Stromal cell of bone marrow (primary cell): ENCODE measurements at places on chromosomes 11 and 22.
A peak's percentile ranks its signal among the peaks of the same experiment; 100 is the strongest.

- DNase-seq = peak; percentile 92
Observed at GRCh38 chr11:102599642-102600261, 25.4 kb downstream of the MMP20 start.

DNA sequence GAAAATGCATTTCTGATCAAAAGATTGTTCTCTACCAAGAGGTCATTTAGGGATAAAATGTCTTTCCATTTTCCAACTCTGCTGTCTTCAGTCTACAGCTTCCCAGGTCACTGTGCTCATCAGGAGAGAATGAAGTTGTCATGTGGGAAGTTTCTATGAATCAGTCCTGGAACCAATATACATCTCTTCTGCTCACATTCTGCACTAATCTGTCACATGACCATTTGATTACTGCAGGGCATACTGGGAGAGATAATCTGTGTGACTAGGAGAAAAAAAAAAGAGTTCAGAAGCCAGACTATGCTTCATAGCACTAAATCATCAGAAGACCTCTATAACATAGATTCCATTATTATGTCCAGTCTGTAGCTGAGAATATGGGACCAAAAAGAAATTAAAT lies 611.5 kb downstream of the KCNA4 start:
- DNase-seq = no peak

GRCh38 chr22:27418261-27418660 lies 383.3 kb downstream of the MN1 start:
- no peak for DNase-seq

- DNase-seq = no peak
Observed at GRCh38 chr11:128579798-128580504, 7.4 kb downstream of the ETS1 start.

DNA sequence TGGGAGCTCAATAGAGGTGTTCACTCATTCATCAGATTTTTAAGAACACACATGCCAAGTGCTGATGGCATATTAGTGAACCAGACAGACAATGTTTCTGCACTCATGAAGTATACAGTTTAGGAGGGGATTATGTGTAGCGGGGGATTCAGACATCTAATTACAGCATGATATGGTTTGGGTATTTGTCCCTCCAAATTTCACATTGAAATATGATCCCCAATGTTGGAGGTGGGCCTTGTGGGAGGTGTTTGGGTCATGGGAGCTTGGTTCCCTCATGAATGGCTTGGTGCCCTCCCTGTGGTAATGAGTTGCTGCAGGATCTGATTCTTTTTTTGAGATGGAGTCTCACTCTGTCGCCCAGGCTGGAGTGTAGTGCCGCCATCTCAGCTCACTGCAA lies 8.9 kb upstream of the RAB3IL1 start:
- DNase-seq = no peak

GRCh38 chr11:86678823-86679222 lies 6.4 kb upstream of the ME3 start:
- DNase-seq = no peak

DNA sequence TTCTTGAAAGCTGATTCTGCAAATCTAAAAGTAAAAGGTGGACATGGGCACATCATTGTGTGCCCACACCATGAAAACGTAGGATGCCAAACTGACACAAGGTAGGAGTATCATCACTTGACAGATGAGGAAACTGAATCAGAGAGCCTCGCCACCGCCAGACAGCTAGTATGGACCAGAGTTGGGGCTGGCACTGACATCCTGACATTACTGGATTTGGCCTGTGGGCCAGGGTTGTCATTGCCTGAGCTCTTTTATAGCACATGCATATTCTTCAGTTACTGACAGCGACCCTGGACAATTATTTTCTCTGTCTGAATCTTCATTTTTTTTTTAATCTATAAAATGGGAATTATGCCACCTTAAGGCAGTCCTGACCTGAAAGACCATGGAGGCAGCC lies 16.5 kb downstream of the USP35 start:
- DNase-seq = no peak

DNA sequence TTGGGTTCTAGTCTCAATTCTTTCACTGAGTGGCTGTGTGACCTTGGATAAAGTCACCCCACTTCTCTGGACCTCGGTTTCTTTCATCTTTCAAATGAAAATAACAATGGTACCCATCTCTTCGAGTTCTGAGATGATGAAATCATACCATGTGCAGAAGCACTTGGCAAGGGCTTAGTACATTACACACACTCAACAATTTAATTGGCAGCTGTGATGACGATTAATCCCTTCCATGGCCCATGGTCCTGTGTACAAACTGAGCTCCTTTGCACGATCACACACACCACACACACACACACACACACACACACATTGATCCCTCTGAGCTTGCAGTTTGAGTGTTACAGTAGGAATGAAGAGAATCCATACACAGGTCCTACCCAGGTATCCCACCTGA lies 103.4 kb upstream of the ASPHD2 start:
- no peak for DNase-seq

- no peak for DNase-seq
Observed at GRCh38 chr22:22166941-22167713, 77.5 kb upstream of the VPREB1 start.

DNA sequence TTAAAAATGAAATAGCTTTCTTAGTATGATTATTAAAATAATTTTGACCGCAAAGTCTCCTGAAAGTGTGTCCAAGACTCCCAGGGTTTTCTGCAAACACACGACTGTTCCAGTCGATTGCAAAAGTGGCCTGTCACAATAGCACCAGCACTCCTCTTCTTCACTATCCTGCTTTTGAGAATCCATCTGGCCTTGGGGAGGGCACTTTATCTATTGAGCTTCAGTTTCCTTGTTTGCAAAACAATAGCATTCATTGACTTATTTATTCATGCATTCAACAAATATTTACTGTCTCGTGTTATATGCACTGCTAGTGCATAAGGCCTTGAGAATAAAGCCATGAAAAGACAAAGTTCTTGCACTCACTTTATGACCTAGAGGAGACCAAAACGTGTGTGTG lies 96.2 kb upstream of the NTM start:
- no peak for DNase-seq

DNA sequence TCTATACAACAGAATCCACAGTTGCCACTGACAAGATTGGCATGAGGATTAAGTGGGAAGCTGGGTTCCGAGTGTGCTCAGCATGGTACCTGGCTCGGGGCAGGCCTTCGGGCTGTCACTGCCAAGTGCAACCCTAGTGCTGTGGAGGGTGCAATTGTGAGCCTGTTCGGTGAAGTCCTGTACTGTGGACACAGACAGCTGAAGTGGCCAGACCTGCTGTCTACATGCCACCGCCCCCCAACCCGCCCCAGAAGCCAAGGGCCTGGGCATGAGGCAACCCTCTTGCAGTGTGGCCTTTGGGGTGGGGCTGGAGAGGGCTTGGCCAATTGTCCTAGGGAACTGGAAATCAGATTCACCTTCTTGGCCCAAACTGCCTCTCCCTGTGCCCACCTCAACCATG lies 15.6 kb upstream of the SHISAL1 start:
- no peak for DNase-seq

DNA sequence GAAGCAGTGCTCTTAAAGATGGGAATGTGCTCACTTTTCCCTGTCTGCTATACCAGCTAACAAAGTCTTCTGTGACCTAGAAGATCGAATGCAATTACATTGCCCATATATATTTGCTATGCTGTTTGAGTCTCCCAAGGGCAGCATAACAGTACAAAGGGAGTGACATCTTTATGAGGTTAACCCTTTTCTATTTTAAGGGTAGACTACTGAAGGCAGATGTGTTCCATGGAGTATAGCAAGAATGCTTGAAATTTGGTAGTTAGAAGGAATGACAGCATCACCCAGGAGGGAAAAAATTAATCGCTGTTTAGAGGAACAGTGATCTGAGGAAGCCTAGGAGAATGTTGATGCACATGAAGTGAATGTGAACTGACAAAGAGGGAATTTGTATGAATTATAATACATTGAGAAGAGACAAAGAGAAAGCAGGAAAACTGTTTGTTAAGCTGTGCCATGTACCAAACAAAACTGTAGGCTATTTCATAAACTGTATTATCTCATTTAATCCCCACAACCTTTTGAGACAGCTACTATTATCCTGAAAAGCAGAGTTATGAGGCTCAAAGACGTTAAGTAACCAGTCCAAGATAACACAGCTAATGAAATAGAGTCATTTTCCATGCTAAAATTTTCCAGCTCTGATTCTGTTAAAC lies 13.0 kb downstream of the MAML2 start:
- DNase-seq = no peak

DNA sequence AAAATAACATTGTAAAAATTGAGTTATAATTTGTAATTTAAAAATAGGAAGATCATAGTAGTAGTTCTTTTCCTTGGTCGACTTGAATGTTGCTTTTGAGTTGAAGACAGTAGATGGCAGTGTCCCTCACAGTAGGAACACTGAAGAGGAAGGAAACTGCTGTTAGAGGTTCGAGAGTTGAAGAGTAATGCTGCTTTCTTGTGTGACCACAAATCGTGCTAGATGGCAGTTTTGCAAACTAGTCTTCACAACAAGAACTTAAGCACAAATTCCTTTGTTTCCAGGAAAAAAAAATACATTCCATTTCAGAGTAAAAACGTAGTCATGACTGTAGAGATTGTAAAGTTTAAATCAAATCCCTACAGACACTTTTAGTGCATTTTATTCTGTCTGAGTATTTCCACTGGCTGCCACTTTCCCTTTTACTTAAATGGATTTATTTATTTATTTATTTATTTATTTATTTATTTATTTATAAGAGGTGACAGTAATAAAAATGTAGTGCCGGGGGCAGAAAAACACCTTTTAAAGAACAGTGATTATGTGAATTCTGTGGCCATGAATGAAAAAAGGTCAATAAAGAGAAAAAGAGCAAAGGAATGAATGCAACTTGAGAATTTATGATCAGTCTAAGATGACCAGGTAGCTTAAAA lies 54.6 kb downstream of the SPECC1L start:
- peak; percentile 78 for DNase-seq

DNA sequence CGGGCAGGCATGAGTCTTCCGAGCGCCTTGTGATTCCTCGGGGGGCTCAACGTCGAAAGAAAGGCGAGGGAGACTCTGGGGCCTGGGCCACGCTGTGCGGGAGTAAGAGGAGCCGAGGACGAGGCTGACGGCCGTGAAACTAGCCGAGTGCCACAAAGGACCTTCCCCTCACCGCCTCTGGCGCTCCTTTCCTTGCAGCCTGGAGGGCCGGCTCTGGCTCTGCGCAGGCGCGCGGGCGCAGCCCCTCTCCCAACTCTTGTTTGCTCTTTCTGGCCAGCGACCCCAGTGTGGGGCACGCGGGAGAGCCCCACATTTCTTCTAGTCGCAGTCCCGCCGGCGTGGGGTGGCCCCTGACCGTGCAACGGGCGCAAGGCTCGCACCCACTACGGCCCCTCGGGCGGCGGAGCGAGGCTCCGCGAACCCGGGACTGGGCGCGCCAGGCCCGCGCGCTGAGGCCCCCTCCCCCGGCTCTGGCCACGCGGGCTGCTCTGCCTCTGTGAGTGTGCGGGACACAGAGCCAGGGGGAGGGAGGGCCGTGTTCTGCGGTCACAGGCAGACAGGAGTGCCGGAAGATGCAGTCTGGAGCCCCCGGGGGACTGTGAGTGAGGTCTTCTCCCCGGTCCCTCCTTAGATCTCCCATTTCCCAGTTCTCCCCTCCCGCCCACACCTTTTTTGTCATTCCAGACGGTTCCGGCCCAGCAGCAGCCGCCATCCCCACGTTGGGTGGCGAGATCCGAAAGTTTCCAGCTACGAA lies 1.0 kb upstream of the TOB2 start:
- DNase-seq = no peak
